ENCODE measurements at places on chromosomes 4 and X. TPM values are rescaled to one million over a fixed set of nuclear protein-coding genes. Genes with fewer than 3 reads are reported as not detected.

DNA sequence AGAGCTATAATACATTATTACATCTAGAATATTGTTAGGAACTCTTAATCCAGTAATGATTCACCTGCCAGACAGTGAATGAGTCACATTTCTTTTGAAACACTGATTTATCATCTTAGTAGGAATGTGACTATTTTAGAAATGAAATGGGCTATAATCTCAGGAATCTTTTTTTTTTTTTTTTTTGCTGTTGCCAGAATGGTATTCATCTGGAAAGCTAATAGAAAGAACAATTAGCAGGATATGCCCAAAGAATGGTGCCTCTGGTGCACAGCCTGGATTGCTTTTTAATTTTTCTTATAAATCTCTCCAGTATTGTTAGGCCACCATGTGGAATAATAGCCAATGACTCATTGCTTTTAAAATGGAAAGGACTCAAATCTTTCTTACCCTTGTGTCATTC lies 181.1 kb upstream of the SMIM31 start:
- DNase-seq: peak; percentile 81

DNA sequence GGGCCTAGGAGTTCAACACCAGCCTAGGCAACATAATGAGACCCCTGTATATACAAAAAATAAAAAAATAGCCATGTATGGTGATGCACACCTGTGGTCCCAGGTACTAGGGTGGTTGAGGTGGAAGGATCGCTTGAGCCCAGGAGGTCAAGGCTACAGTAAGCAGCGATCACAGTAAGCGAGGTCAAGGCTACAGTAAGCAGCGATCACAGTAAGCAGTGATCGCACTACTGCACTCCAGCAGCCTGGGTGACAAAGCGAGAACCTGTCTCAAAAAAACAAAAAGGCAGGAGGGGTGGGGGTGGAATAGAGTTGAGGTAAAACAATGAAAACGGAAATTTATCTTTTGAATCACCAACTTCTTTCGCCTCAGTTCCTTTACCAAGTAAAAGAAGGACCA lies 29.4 kb downstream of the TBCK start:
- DNase-seq: no peak

DNA sequence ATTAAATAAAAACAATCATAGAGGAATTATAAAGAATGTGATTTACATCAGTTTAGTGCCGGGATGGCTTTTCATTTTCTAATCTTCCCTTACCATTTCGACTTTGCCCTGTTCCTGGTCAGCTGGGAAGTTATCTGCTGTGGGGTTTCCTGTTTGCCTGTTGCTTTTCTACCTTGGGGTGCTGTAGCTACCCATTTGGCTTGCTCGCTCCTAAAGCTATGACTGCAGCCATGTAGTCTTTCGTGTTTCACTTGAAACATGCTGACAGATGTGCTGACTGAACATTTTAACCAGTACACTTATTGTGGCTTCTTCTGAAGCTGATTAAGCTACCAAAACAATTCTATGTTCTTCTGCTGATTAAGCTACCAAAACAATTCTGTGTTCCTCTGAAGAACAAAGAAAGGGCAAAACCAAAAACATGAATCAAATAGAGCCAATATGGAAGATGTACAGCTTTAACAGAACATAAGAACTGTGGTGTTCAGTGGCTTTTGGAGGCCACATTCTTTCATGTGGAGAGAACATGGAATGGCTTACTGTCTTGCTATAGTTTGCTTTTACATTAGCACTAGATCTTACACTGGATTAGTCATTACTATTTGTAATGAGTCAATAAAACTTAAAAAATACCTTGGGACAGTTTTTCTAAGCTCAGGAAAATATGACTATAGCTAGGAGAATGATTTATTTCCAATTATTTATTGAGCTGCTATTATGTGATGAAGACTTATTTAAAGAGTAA lies 440.4 kb downstream of the SPRY1 start:
- DNase-seq: no peak

- no peak for DNase-seq
Observed at GRCh38 chr4:31234901-31235300, 514.7 kb downstream of the PCDH7 start.

- DNase-seq: peak; percentile 56
Observed at GRCh38 chrX:9341291-9342201, 123.3 kb upstream of the TBL1X start.

DNA sequence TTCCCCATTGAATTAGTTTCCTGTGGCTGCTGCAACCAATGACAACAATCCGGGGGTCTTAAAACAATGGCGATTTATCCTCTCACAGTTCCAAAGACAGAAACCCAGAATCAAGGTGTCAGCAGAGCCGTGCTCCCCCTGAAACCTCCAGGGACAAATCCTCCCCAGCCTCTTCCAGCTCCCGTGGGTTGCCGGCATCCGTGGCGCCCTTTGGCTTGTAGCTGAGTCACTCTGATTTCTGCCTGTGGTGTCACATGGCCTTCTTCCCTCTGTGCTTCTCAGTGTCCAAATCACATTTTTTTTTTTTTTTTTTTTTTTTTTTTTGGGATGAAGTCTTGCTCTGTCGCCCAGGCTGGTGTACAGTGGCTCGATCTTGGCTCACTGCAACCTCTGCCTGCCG lies 64.5 kb upstream of the STX18 start:
- DNase-seq: no peak

DNA sequence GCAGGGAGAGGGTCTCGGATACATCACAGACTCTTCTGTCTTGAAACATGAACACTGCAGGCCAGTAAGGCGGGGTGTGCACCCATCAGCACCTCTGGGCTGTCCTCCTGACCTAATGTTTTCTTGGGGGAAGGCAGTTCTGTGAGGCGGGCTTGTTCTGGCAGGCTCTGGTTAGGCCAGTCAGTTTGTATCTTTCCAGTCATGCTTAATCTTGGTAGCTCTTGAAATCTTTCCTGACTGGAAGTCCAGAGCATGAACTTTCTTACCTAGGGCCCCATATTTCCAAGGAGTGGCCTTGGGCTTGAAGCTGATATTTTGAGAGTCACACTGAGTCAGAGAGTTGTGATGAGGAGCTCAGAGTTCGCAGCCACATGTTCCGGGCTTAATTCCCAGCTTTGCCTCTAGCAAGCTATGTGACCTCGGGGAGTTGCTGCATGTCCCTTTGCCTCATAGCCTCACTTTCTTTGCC lies 54.2 kb upstream of the RASSF6 start:
- peak; percentile 49 for DNase-seq

GRCh38 chr4:74109870-74110605 lies 11.0 kb upstream of the CXCL2 start:
- peak; percentile 83 for DNase-seq

DNA sequence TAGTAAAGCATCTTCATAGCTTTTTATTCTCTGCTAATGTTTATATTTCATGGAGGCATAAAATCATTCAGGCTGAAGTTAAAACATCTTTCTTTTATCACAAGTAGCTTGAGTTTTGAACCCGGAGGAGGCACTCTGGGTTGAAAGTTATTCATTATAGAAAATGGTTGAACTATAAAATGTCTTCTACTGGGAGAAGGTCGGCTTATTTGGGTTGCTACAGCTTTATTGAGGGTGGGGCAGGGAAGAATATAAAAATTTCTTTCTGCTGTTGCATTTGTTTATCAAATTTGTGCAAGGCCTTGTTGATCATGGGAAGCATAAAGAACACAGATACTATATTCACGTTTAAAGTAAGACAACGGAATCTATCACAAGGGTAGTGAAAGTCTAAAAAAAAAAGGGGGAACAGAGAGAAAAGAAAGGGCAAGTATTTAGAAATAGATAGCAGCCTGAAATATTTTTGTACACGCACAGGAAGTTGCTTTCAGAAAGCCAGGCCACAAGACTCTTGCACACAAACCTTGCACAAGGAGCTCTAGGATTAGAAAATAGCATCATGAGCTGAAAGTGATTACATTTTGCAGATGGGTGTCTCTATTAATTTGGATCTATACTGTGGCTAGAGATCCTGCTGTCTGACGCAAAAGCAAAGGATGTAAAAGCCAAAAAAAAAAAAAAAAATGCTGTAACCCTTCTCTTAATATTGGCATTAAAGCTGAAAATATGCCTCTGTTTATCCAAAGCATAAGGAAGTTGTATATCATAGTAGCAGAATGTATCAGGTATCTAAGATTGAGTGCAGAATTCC lies 37.2 kb upstream of the FAM9C start:
- no peak for DNase-seq

DNA sequence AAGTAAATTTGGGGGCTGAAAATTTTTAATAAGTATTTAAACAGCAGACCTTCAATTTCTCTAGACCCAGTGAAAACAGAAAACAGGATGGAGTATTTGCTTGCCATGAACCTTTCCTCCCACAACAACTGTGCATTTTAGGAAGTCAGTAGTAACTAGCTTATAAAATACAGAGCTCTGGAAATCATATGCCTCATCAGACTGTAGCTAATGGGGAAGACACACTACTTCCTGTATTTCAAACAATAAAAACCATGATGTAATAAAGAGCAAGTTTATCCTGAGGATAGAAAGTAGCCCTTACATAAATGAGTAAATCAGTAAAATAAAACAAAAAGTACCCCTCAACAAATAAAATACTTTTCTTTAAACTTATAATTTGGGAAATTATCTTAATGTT lies 280.1 kb upstream of the ZFP42 start:
- DNase-seq: no peak

DNA sequence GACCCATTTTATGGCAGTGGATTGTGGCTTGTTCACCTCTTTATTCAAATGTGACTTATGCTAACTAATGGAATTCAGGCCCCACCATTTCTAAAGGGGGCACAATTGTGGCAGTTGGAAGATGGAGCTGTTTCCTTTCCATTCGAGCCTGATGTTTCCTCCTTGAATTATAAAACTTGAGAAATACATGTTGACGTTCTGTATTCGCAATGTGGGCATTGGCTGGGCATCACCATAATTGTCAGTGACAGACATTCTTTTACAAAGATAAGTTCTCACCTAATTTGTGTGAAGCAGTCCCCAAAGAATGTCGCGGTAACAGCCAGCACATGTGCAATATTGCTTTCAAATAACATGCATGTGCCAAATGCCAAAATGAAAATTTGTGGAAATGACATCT lies 1070.2 kb upstream of the TENM3 start:
- no peak for DNase-seq

- peak; percentile 77 for DNase-seq
Observed at GRCh38 chrX:45322382-45322781, 121.7 kb upstream of the DIPK2B start.

Gene UVSSA
- total RNA-seq: 41.1 TPM

Gene ARMCX1
- total RNA-seq: not detected

Gene AGTR2
- not detected for total RNA-seq

Gene INPP4B
- 17.6 TPM for total RNA-seq

Gene CT45A2
- not detected for total RNA-seq

Gene HPGD
- total RNA-seq: 0.77 TPM

Gene HSFX2
- total RNA-seq: not detected

Gene PDZD4
- total RNA-seq: 0.29 TPM

Measured in MCF 10A (cell line).